HAP-1 (cell line): ENCODE measurements at places on chromosomes 2 and 18.

- no peak for DNase-seq
Measured at GRCh38 chr2:203692031-203692710, 14.3 kb upstream of the CD28 start.

GRCh38 chr2:47676261-47676926, 106.6 kb upstream of the MSH6 start:
- DNase-seq, result no peak

DNA sequence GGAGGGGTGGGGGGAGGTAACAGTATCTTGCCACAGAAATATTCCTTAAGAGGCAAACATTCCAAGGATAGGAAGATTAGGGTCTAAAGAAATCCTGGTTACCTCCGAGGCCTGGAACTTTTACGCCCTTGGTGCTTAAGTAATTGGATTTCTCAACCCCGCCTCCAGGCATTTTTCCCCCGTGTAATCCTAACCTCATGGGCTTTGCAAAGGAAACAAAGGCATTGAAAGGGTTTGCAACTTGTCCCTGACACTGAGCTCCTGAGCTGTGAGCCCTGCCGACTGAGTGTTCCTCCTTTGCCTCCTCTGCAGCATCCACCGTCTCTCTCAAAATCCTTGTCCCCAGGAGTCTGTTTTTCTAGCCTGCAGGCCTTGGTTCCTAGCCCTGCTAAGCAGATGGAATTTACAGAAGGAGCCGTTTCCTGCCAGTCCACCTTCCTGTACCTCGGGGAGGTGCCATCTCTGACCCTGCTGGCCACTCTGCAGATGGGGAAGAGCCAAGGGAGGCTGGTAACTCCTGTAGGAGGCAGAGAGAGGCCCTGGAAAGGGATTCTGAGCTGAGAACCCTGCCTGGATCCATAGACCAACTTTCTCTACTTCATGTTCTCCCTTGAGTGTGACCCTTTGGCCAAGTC, 24.2 kb downstream of the TET3 start:
- peak; percentile 92 for DNase-seq

DNA sequence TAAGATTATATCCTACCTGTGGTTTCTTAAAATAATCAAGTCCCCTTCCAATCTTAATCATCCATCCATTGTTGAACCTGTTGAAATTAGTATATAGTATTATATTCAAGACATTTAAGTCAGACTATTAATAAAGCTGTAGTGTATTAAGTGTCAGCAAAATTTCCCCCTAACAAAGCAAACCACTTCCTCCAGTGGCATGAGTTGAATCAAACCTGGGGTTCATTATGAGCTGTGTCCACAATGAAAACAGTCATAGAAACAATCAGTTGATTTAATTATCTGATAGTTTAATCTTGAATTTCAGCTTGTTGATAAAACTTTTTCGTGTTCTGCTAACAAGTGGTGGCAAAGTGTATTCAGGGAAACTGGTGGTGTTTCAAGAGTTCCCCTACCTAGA, 11.3 kb downstream of the MITD1 start:
- no peak for DNase-seq

DNA sequence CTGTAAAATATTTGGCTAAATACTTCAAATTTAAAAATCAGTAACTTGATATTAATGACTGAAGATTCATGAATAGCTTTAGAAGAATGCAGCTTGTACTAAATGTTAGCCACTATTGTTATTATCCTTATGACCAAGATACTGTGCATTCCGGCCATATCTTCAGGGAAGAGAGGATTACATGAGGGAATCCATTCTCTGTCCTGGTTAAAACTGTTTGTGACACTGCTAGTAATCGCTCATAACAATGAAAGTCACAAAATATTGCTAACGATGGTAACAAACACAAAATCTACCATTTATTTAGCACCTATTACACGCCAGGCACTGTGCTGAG, 217.7 kb downstream of the PRKCE start:
- no peak for DNase-seq

DNA sequence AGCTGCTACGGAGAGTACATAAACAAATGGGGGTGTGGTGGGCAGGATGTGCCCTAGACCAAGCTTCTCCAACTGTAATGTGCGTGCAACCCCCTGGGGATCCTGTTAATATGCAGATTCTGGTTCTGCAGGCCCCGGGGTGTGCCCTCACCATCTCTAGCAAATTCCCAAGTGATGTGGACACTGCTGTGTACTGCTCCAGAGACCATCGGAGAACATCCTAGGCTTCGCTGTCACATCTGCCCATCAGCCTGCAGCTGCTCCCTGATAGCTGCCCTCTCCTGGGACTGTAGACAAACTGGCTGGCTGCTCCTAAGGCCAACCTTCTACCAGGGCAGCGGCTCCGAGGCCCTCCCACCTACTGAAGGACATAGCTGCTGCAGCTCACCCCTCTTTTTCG, 3.2 kb downstream of the HS1BP3 start:
- DNase-seq, result no peak

DNA sequence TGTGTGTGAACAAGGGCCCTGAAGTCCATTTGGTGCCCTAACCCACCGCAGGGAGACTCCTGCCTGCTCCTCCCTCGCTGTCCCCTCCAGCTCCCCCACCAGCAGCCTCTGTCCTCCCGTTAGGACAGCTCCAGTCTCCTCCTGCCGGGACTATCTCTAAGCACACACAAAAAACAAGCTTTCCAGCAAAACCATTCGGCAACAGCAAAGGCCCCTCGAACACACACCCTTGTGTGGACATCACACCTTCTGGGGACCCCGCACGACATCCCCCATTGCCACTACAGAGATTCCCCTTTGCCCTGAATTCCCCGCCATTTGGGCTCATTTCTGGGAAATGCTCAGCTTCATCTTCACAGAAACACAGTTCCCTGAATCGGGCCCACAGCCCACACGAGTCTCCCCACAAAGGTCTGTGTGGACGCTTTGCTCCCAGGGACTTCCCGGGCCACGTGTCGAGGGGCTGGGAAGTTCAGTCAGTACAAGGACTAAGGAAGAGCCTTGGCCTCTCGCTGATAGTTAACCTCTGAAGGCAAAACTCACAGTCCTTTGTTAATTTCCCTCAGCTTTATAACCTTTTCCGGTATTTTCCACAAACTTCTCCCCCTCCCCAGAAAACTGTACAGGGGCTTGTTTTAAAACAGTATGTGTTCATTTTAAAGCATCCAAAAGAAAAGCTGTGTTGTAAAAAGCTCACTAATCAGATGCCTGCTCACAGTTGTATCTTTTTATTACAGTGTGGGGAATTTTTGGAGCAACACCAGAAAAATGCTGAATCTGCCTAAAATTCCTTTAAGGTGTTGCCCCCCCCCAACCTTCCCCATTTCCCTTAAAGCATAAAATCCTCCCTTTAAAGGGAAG, 25.9 kb downstream of the SMAD7 start:
- DNase-seq, result no peak

DNA sequence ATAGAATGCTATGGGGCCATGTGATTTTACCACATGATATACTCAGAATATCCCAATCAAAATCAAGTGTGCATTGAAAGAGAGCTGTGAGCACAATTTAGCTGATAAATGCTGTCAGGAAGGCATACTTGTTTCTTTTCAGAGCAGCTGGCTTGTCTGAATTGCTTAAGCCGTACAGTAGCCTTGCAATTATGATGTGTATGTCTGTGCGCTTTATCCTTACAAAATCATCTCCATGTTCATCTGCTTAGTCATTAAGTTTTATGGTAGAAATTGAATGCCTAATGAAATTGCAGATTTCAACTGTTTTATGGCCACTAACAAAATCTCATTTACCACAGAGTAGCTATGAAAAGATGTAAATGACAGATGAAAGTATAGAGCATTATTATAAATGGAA, 346.0 kb upstream of the DLGAP1 start:
- DNase-seq, result no peak
